Cortex of kidney (tissue), 1 donor: ENCODE measurements at places on chromosomes 2 and 18.

DNA sequence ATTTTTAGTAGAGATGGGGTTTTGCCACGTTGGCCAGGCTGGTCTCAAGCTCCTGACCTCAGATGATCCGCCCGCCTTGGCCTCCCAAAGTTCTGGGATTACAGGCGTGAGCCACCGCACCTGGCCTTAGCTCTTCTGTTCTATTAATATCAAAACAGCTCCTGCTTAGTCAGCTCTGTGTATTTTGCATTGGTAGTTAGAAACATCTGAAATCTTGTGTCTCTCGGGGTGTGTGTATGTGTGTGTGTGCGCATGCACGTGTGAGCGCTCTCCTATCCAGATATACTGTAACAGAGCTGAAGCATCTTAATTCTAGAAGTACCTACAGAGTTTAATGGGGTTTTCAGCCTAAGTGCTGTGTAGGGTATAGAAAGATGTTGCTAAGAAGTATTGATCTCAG is 33.7 kb downstream of the SETBP1 start:
- DNase-seq = no peak

- no peak for DNase-seq
These were observed 2.9 kb downstream of the FAM171B start for GRCh38 chr2:186696804-186697203.

- no peak for DNase-seq
These were observed 1.6 kb upstream of the GCA start for GRCh38 chr2:162342321-162342720.

GRCh38 chr18:65753520-65753919 is 2.7 kb downstream of the CDH7 start:
- DNase-seq = no peak

- no peak for DNase-seq
These were observed 80.5 kb upstream of the CYP1B1 start for GRCh38 chr2:38156436-38156835.

GRCh38 chr2:98444436-98445176 is at the start of gene INPP4A:
Gene INPP4A, plus strand, starts transcription at chr2:98444858. Its CDS starts 75,191 bp downstream, at chr2:98520049.
- DNase-seq = no peak

- no peak for DNase-seq
These were observed 22.5 kb upstream of the MAP3K20 start for GRCh38 chr2:173053043-173053699.

GRCh38 chr2:196059491-196059960 is 9.1 kb downstream of the DNAH7 start:
- no peak for DNase-seq

GRCh38 chr2:220892018-220892634 is 680.0 kb downstream of the EPHA4 start:
- no peak for DNase-seq

- DNase-seq = no peak
These were observed 14.5 kb upstream of the VWA3B start for GRCh38 chr2:98072442-98072841.

DNA sequence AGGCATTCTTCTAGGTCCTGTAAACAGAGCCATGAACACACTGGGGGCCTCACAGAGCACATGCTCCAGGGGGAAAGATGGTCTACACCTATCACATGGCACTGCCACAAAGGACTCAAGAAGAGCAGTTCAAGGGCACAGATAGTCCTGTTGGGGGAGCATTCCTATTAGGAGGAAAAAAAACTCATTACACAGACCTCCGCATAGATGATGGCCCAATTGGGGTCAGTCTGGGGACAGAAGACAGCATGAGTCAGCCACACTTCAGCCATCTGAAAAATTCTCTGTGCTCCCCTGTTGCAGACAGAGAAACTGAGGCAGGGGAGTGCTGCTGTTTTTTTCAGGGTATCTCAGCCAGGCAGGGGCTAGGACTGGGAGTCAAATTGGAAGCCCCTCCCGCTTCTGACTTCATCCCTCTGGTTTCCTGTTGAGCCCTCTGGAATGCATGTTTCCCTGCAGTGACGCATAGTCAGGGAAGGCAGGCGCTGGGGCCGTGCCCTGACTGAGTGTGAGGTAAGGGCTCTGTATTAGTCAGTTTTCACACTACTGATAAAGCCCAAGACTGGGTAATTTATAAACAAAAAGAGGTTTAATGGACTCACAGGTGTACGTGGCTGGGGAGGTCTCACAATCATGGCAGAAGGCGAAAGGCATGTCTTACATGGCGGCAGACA is 67.9 kb downstream of the RHOB start:
- DNase-seq = no peak

DNA sequence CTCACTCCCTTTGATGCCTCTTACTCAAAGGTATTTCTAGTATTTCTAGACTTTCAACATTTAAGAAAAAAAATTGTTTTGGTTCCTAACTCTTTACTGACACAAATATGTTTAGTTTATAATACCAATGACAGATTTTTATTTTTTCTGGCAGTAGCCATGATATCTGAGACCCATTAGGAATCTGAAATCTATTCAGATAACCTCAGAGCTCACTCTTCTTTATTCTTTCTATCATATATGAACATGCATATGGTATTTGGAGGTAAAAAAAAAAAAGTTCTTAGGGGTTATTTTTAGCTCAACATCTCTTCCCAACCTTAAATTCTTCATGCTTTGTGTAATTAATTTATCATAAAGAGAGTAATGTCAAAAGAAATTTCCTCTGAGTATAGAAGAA is 465.5 kb downstream of the CDH2 start:
- DNase-seq = no peak

GRCh38 chr2:83851066-83851465 is 608.0 kb downstream of the SUCLG1 start:
- DNase-seq = no peak

DNA sequence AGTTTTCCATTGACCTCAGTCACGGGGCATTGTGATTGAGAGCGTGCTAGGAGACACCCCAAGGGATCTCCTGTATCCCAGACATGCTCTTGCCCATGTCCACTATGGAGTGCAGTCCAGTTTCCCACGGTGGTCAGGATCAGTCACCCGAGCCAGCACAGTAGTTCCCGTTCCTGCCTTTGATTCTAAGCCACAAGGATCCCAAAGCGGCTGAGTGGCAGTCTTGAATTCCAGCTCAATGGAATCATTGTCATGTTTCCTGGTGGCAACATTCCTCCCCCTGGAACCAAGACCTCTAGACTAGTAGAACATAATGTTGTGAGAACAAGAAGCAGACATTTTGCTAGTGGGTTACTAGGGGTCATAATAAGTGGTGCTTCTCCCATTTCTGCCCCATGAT is 154.3 kb downstream of the SEPTIN10 start:
- DNase-seq = no peak

GRCh38 chr2:168255866-168256265 is 8.5 kb upstream of the STK39 start:
- DNase-seq = no peak

GRCh38 chr2:217573571-217573970 is 429.2 kb downstream of the TNS1 start:
- DNase-seq = no peak

GRCh38 chr2:105760191-105760590 is 15.5 kb downstream of the NCK2 start:
- DNase-seq = no peak

DNA sequence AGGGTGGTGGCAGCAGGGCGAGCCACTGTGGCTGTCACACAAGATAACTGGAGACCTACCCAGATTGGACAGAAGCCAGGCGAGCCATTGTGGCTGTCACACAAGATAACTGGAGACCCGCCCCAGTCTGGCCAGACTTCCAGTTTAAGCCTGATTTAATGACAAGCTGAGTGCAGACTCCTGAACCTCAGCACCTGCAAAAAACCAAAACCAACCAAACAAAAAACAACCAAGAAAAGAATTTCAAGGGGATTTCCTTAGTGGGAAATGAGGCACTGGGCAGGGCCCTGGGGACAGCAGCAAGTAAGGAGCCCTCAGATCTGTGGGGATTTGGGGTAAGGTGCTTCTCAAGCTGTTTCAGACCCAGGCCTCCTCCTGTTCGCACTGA is 95.2 kb upstream of the BOD1L2 start:
- no peak for DNase-seq

- DNase-seq = no peak
These were observed 542.8 kb downstream of the IRS1 start for GRCh38 chr2:226256709-226257376.

GRCh38 chr2:191081411-191082155 is 67.6 kb upstream of the STAT1 start:
- no peak for DNase-seq

- DNase-seq = no peak
These were observed 519 bp downstream of the METTL4 start for GRCh38 chr18:2570772-2571199.

DNA sequence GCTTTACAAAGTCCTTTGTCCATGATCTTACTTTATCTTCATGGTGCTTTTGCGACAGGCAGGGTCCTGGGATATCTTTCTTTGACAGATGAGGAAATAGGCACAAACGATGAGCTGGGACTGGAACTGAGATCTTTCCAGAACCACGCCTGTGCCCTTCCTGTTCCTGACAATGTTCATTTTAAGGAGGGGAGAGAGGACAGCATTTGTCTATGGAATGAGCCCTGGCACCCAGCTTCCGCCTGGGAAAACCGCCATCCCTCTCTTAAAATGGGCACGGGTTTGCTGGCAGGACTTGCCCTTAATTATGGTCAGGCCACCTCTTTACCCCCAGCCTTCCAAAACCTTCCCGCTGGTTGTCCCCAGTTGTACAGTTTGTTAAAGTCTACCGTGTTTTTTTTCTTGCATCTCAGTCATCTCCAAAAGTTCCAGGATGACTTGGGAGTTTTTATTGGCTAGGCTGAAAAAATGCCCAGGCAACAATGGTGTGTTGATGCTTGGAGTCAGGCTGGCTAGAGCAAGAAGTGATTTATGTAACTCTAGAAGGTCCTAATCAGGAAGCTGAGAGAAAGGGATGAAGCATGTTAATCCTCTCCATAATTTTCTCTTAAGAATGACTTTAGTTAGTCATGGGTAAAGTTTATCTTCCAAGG is 264.9 kb upstream of the EPAS1 start:
- DNase-seq = no peak

- no peak for DNase-seq
These were observed 38.2 kb upstream of the LYPD6B start for GRCh38 chr2:149000158-149000938.

DNA sequence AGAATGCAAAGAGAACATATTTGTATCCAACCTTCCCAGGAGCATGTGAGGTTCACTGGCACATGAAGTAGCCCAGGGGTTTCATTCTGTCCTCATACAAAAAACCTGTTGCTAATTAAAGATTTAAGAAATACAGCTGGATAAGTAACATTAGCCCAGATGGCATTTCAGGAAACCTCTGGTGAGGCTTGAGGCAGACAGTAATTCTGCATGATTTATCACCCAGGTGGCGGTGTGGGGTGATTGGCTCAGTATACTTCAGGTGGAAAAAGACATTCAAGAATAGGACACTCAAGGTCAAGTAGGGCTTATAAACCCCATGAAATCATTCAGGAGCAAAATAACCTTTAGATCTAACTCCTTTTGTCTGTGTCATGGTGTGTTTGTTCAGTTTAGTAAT is 237.4 kb downstream of the RNF144A start:
- DNase-seq = no peak

DNA sequence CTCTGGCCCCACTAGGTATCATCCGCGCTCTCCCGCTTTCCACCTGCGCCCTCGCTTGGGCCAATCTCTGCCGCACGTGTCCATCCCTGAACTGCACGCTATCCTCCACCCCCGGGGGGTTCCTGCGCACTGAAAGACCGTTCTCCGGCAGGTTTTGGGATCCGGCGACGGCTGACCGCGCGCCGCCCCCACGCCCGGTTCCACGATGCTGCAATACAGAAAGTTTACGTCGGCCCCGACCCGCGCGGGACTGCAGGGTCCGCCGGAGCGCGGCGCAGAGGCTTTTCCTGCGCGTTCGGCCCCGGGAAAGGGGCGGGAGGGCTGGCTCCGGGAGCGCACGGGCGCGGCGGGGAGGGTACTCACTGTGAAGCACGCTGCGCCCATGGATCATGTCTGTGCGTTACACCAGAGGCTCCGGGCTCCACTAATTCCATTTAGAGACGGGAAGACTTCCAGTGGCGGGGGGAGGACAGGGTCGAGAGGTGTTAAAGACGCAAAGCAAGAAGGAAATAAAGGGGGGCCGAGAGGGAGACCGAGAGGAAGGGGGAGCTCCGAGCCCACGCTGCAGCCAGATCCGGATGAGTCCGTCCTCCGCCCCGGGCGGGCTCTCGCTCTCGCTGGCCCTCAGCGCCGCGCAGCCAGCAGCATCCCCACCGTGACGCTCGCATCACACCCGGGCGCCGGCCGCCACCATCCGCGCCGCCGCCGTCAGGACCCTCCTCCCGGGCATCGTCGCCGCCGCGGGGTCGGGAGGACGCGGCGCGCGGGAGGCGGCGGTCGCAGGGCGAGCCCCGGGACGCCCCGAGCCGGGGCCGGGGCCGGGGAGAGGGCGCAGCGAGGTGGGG is 664 bp downstream of the NETO1 start:
- DNase-seq = no peak

- DNase-seq = no peak
These were observed 79.7 kb downstream of the EHBP1 start for GRCh38 chr2:62785216-62785615.

DNA sequence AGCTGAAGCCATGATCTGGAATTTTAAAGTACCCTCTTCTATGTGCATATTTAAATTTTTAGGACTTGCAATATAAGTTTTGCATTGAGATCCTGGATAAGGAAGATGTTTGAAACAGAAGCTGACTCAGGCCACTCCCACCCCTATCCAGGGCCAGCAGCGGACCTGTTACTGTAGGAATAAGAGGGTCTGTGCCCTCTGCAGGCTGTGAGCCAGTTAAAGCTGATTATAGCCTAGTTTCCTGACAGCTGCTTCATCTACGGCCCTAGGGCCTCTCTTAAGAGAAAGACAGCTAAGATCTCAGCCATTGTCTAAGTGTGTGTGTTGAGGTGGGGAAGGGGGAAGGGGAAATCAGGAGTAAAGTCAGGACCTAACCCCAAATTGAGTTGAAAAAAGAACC is 234.0 kb downstream of the HAUS1 start:
- no peak for DNase-seq

DNA sequence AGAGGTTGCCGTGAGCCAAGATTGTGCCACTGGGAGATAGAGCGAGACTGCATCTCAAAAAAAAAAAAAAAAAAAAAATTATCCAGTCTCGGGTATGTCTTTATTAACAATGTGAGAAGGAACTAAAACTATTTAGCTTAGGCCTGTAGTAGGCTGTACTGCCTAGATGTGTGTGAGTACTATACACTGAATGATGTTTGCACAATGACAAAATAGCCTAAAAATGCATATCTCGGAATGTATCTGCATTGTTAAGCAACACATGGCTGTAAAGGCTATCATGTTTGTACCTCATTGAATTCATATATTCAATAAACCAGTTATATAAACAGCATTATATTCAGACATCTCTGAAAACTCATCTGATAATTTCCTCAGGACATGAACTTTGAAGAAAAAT is 191.2 kb upstream of the SESTD1 start:
- no peak for DNase-seq

- DNase-seq = no peak
These were observed 8.1 kb upstream of the WIPF1 start for GRCh38 chr2:174605687-174606086.

DNA sequence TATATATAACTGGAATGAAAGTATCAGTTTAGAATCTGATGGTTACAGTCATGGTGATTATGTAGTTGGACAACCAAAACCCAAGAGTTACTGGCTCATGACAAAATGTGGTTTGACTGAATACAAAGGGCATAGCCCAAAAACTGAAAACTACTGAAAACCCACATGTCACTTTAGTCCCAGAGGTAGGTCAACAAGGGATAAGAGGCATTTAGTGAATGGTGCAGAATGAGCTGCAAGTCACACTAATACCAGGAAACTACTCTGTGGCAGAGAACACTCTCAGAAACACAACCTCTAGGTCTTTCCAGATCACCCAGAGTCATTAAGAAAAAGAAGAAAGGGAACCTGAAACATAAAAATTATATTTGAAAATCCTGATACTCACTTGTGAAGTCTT is 154.5 kb downstream of the AGPS start:
- no peak for DNase-seq

- DNase-seq = no peak
These were observed 2.2 kb downstream of the STAMBP start for GRCh38 chr2:73830871-73831401.
